ENCODE measurements at places on chromosomes 1 and 21. TPM values are rescaled to one million over a fixed set of nuclear protein-coding genes. Genes with fewer than 3 reads are reported as not detected.

- peak; percentile 98 for DNase-seq
Measured at GRCh38 chr1:54996359-54996868, 2.3 kb upstream of the BSND start.

GRCh38 chr1:29239142-29239541 is 2.8 kb downstream of the PTPRU start:
- peak; percentile 43 for DNase-seq

GRCh38 chr1:160839746-160840145 is 22.9 kb downstream of the CD244 start:
- DNase-seq = no peak

DNA sequence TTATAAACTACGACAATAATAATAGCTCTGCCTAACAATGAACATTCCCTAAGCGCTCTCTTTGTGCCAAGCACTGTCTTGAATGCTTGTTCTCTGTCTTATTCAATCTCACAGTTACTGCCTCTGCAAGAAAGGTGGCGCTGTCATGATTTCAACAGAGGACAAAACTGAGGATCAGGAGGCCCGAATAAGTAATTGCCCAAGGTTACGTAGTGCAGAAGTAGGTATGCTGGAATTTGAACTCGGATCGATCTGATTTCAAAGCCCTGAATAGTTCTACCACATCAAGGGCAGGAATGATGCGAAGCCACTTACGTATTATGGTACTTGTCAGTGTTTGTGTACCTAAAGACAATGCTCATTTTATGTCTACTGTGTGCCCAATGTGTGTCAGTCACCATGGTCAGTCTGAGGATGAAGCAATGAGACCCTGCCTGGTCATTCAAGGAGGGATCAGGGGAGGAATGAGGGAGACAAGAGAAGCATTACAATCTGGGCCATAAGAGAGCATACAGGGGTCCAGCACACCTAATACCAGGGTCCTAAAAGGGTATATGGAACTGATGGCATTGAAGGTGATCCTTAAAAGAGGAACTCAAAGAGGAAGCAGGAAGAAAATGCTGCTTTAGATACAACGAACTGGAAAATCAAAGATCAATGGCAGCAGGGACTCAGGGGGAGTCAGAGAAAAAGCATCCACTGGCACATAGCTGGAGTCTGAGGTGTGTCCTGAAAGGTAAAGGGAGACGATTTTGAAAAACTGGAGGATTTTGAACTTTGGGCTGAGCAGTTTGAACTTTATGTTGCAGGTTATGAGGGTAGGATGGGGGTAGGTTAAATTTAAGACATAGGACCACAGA is 389.2 kb downstream of the PLPP3 start:
- DNase-seq = peak; percentile 13

DNA sequence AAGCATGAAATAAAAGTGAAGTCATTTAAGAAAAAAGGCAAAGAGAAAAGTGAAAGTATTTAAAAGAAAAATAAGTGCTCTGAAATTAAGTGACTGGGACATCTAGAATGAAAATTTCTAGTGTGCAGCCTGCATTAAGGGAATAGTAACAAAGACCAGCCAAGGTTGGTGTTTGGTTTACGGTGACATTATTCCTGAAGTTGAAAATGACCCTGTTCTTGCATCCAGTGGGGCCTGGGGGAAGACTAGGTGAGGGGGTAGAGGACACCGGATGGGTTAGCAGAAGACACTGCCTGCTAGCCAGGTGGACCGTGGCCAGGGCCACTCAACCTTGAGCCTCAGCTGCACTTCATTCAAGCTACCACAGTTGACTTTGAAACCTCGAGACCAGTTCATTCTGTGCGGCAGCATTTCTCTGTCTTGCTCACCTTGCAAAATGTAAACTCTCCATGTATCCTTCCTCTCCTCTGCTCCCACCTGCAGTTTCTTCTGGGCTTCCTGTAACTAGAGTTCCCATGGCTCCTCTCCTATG is 14.3 kb upstream of the KCNK1 start:
- DNase-seq = no peak

GRCh38 chr1:115222616-115223402 is 115.2 kb downstream of the NGF start:
- DNase-seq = no peak

DNA sequence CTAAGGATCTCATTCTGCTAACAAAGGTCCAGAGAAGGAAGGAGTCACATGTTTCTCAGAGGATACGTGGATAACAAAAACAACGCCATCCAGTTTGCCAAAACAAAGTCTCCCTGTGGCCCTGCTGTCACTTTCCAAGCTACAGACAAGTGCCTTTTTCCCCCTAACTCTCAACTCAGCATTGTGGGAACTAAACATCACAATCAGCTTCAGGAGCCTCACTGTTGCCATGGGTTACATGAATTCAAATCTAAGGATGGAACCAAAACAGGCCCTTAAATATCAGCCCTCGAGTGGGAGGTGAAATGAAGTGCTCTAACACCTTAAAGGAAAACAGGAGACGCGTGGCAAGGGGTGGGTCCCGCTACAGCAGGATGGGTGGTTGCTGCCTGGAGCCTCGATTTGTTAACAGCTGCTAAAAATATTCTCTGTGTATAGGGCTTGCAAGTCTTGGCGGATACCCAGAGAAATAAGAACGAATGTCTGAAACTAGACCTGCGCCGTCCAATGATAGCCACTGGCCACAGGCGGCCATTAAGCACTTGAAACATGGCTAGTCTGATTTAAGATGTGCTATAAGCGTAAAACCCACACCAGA is 66.4 kb upstream of the SOD1 start:
- DNase-seq = no peak

GRCh38 chr1:76158126-76158525 is 83.6 kb downstream of the ST6GALNAC3 start:
- no peak for DNase-seq

DNA sequence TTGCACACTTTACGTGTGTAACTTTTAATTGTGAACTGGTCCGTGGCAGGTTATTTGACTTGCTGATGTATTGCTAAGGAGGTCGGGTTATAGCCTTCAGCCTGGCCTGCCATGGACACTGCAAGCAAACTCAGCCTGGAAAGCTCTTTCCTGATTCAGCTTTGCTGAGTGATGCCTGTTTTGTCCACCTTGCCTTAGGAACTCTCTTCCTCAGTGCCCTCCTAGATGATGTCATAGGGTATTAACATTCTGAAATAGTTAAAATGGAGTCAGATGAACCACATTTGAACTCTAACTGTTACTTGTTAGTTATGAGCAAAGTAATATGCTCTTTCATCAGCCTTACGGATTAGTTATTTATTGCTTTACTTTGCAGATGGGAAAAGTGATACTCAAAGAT is 446.0 kb downstream of the PCP4 start:
- no peak for DNase-seq

DNA sequence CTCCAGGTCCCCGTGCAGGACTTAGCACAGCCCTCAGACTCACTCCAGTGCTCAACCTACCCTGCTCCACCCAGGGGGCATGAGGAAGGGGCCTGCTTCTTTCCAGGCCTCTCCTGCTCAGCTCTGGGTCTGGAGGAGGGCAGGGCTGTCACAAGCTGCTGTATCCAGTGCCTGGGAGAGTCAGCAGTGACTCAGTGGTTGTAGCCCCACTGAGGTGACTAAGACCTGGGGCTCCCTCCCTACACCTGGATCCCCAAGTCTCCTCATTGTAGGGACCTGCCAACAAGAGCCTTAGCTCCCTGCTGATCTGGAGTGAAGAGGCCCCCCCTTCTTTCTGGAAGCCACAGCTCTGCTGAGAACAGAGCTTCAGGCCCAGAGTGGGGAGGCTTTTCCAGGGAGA is 36.1 kb upstream of the FAM131C start:
- DNase-seq = peak; percentile 6

GRCh38 chr1:112250892-112251291 is 145.1 kb upstream of the CTTNBP2NL start:
- DNase-seq = no peak

Gene NUP210L
- 0.03 TPM for total RNA-seq

Gene RNF2
- 41.3 TPM for total RNA-seq

Gene AMY1A
- total RNA-seq = not detected

Gene TFAP2E
- 0.94 TPM for total RNA-seq

Gene C4BPB
- total RNA-seq = not detected

Gene APCS
- not detected for total RNA-seq

Gene LCE1C
- not detected for total RNA-seq

Gene CRYBG2
- 8.7 TPM for total RNA-seq

Gene SLC9C2
- not detected for total RNA-seq

All from H7 (cell line).